Activated B cell treated with CpG ODN at 0.5 μM for 24 hours (primary cell): ENCODE measurements at places on chromosomes 4 and X. TPM values are rescaled to one million over a fixed set of nuclear protein-coding genes. Genes with fewer than 3 reads are reported as not detected.

GRCh38 chrX:69085826-69086225 is 79.4 kb downstream of the PJA1 start:
- H3K4me3 ChIP-seq, result no peak overlapping the region
- H3K4me1 ChIP-seq, result no peaks in the 10 kb centered on the region
- no peak overlapping the region for H3K27ac ChIP-seq
- H3K36me3 ChIP-seq, result no peaks in the 10 kb centered on the region

DNA sequence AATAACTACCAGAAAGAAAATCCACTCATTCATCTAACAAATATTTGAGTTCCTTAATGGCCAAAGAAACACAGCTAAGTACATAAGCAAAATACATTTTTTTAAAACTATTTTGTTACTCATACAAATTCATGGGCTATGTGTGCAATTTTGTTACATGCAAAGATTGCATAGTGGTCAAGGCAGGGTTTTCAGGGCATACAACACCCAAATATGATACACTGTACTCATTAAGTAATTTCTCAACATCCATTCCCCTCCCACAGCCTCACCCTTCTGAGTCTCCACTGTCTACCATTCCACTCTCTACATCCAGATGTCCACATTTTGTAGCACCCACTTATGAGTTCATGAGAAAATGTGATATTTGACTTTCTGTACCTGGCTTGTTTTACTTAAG is 58.2 kb downstream of the BRWD3 start:
- peaks cover 31% of the 10 kb centered on the region for H3K36me3 ChIP-seq
- H3K27ac ChIP-seq, result no peak overlapping the region
- no peak overlapping the region for H3K4me3 ChIP-seq
- DNase-seq, result no peak
- H3K27me3 ChIP-seq, result no peaks in the 10 kb centered on the region

- DNase-seq, result no peak
- no peaks in the 10 kb centered on the region for H3K36me3 ChIP-seq
- no peaks in the 10 kb centered on the region for H3K4me1 ChIP-seq
- H3K27me3 ChIP-seq, result peaks cover 2% of the 10 kb centered on the region
- H3K4me3 ChIP-seq, result no peak overlapping the region
These were observed 139.5 kb downstream of the NPNT start for GRCh38 chr4:106034751-106035150.

DNA sequence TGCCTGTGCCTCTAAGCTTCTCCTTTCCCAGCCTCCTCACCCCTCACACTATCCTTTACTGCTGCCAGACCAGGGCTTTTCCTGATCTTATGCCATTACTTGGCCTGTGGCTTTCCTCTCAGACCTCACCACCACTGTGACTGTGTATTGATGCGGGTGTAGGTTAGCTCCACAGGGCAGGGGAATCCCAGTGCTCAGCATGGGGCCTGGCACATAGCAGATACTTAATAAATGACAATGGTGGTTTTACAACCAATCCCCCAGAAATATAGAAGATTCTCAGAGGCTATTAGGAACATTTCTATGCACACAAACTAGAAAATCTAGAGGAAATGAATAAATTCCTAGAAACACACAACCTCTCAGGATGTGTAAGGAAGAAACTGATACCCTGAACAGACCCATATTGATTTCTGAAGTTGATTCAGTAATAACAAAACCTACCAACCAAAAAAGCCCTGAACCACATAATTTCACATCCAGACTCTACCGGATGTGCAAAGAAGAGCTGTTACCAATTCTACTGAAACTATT is 129.6 kb upstream of the QRFPR start:
- DNase-seq, result no peak
- no peak overlapping the region for H3K4me3 ChIP-seq
- no peak overlapping the region for H3K27ac ChIP-seq
- H3K27me3 ChIP-seq, result peaks cover 5% of the 10 kb centered on the region
- no peaks in the 10 kb centered on the region for H3K4me1 ChIP-seq

GRCh38 chrX:15321447-15321846 is 6.0 kb upstream of the ASB11 start:
- no peak overlapping the region for H3K27ac ChIP-seq
- no peak overlapping the region for H3K4me3 ChIP-seq
- no peaks in the 10 kb centered on the region for H3K27me3 ChIP-seq
- H3K36me3 ChIP-seq, result peaks cover 49% of the 10 kb centered on the region
- no peak for DNase-seq

DNA sequence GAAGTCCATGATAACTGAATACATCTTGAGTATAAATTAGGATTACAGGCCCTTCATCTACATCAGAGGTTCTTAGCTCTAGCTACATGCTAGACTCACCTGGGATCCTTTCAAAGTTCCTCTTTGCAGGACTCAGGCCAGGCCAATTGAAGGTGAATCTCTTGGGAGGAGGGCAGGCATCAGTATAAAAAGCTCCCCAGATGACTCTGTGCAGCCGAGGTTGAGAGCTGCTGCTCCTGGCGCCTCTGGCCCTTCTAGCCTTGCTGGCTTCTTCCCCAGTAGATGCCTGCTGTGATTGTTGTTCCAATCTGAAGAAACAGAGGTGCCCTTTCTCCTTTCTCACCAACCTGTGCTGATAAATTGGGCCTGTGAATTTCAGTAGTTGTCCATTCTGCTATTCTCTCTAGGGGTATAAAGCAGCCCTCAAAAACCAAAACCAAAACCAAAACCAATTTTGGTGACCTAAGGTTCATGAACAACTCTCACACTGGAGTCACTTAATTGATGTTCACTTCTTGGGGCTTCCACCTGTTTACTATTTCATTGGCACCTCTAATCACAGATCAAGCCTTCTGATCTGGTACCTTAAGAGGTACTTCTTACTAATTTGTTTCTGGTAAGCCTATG is 78.7 kb downstream of the SUPT20HL2 start:
- no peak overlapping the region for H3K4me3 ChIP-seq
- peaks cover 2% of the 10 kb centered on the region for H3K4me1 ChIP-seq
- no peaks in the 10 kb centered on the region for H3K36me3 ChIP-seq
- no peak for DNase-seq
- H3K27ac ChIP-seq, result no peak overlapping the region
- no peaks in the 10 kb centered on the region for H3K27me3 ChIP-seq

DNA sequence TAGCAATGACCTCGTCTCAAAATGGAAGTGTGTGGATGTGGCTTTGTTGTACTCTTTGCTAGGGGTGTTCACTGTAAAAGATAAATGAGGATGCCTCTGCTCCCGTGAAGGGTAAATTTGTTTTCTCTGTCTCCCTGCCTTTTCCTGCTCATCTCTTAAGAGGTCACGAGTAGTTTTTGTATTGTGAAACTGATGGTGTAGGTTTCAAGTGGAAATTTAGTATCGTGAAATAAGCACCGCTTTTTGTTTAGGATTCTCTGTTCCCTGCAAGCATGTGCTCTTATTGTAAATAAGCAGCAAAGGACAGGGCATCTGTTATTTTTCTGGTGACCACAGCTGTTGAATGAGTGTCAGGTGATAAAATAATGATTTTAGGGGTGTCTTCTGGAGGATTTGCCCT is 104.6 kb downstream of the PHEX start:
- H3K27ac ChIP-seq, result no peak overlapping the region
- no peak for DNase-seq
- H3K4me3 ChIP-seq, result no peak overlapping the region
- peaks cover 4% of the 10 kb centered on the region for H3K4me1 ChIP-seq

DNA sequence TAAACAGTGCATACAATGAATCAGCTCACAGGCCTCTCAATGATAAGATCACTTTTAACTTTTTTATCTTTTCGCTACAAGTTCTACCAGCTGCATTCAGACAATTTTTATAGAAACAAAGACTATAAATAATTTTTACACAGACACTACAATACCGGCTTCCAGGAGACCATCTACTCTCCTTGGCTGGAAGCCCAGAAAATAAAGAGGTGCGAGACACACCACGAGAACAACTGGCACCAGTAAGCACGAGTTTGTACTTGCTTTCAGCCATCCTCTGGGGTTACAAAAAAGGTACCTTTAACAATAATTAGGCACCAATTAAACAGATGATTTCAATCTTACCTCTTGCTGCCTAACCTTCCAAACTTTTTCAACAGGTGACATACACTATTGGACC is 11.2 kb upstream of the PRDX4 start:
- peaks cover 15% of the 10 kb centered on the region for H3K4me1 ChIP-seq
- no peak overlapping the region for H3K4me3 ChIP-seq
- H3K27me3 ChIP-seq, result no peaks in the 10 kb centered on the region
- no peak overlapping the region for H3K27ac ChIP-seq
- no peak for DNase-seq

DNA sequence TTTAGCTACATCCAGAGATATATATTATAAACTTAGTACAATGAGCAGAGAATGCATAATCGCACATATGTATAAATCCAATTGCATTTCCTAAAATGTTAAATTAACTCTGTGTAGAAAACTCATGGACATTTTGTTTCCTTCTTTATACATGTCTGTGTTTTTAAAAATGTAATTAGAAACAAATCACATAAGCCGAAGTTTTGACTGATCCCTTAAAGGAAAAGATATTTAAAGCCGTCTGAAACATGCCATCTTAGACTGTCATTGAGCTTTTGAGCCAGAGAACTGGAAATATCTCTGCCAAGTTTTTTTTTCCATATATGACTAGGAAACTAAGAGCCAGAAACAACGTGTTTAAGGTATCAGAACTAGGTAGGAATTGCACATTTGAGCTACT is 107.0 kb downstream of the ARAP2 start:
- H3K27ac ChIP-seq, result no peak overlapping the region
- no peaks in the 10 kb centered on the region for H3K4me1 ChIP-seq
- peaks cover 21% of the 10 kb centered on the region for H3K36me3 ChIP-seq
- no peaks in the 10 kb centered on the region for H3K27me3 ChIP-seq
- DNase-seq, result no peak

DNA sequence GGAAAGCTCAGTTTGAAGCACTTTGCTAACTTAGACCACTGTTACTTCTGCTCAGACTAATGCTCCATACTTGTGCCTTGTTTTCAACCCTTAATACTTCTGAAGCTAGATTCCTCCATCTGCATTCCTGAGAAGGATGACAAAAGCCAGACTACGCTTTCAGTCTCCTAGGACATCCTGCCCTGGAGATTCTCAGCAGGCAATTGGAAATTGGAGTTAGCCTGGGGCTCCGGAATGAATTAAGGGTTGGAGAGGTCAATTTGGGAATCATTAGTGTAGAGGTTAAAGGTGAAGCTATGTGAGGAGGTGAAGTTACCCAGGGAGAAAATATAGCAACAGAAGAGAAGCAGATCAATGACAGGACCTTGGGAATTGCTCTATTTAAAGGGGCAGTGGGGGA is 215.9 kb upstream of the MBNL3 start:
- no peaks in the 10 kb centered on the region for H3K4me1 ChIP-seq
- DNase-seq, result no peak
- H3K27ac ChIP-seq, result no peak overlapping the region
- H3K4me3 ChIP-seq, result no peak overlapping the region

- peaks cover 4% of the 10 kb centered on the region for H3K27me3 ChIP-seq
- no peak for DNase-seq
- no peak overlapping the region for H3K27ac ChIP-seq
- no peak overlapping the region for H3K4me3 ChIP-seq
- H3K4me1 ChIP-seq, result no peaks in the 10 kb centered on the region
These were observed 93.3 kb downstream of the SYNPO2 start for GRCh38 chr4:118981839-118982381.

Gene HSD17B10
- total RNA-seq, result 108 and 114 TPM in 2 replicates

Gene AGTR2
- not detected in 2 replicates for total RNA-seq

- H3K27me3 ChIP-seq, result no peaks in the 10 kb centered on the region
- H3K27ac ChIP-seq, result no peak within 1 kb of the TSS
- DNase-seq, result no peak
- H3K36me3 ChIP-seq, result no peaks in the 10 kb centered on the region
These were observed at the start of gene ARSH for GRCh38 chrX:3006495-3006894. ARSH (plus strand) TSS chrX:3006546; CDS start chrX:3006613, 67 bp downstream.

Gene GDPD2
- not detected in 2 replicates for total RNA-seq

GRCh38 chr4:71453531-71453930 is 114.7 kb downstream of the SLC4A4 start:
- H3K27ac ChIP-seq, result no peak overlapping the region
- no peak overlapping the region for H3K4me3 ChIP-seq
- H3K36me3 ChIP-seq, result no peaks in the 10 kb centered on the region
- no peak for DNase-seq
- H3K27me3 ChIP-seq, result no peaks in the 10 kb centered on the region

DNA sequence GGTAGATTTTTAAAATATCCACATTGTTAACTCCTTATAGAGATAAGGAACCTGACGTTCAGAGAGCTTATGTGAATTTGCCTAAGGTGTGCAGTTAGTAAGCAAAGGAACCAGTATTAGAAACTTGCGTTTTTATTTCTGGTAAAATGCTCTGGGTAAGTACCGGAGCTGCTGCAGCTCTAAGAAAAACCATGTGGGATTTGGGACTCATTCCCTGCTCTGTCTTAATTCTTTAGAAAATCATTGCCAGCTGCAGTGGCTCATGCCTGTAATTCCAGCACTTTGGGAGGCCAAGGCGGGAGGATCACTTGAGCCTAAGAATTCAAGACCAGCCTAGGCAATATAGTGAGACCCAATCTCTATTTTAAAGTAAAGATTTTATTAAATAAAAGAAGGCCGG is 5.8 kb downstream of the CCKAR start:
- H3K27ac ChIP-seq, result no peak overlapping the region
- no peaks in the 10 kb centered on the region for H3K4me1 ChIP-seq
- no peaks in the 10 kb centered on the region for H3K36me3 ChIP-seq
- no peak overlapping the region for H3K4me3 ChIP-seq
- no peak for DNase-seq
- peaks cover 6% of the 10 kb centered on the region for H3K27me3 ChIP-seq

Gene RAB33A
- 6.9 and 8.0 TPM in 2 replicates for total RNA-seq

- no peak overlapping the region for H3K27ac ChIP-seq
- no peaks in the 10 kb centered on the region for H3K4me1 ChIP-seq
- DNase-seq, result no peak
- no peaks in the 10 kb centered on the region for H3K36me3 ChIP-seq
- no peak overlapping the region for H3K4me3 ChIP-seq
These were observed 12.5 kb upstream of the HSFX4 start for GRCh38 chrX:149916745-149917392.

DNA sequence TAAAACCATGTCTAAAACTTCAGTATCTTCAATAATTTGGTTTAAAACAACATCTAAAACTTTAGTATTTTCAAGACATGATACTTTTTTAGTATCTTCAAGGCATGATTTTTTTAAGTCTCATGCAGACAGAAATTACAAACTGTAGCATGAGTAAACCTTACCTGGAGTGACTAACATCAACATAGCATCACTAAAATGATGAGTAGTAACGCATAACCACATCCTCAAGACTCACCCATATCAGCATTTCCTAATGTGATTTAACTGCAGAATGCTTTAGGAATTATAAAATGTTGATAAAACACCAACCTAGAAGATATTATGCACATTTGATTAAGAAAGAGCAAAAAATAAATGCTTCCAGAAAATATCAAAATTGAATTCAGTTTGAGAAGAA is 19.7 kb upstream of the EDNRA start:
- H3K4me3 ChIP-seq, result no peak overlapping the region
- H3K36me3 ChIP-seq, result no peaks in the 10 kb centered on the region
- no peaks in the 10 kb centered on the region for H3K27me3 ChIP-seq
- H3K4me1 ChIP-seq, result no peaks in the 10 kb centered on the region
- no peak overlapping the region for H3K27ac ChIP-seq
- no peak for DNase-seq
